ENCODE measurements at places on chromosomes 1 and 21.
A peak's percentile ranks its signal among the peaks of the same experiment; 100 is the strongest.

- DNase-seq, result no peak
Observed at GRCh38 chr1:60126723-60127122, 53.2 kb upstream of the C1orf87 start.

DNA sequence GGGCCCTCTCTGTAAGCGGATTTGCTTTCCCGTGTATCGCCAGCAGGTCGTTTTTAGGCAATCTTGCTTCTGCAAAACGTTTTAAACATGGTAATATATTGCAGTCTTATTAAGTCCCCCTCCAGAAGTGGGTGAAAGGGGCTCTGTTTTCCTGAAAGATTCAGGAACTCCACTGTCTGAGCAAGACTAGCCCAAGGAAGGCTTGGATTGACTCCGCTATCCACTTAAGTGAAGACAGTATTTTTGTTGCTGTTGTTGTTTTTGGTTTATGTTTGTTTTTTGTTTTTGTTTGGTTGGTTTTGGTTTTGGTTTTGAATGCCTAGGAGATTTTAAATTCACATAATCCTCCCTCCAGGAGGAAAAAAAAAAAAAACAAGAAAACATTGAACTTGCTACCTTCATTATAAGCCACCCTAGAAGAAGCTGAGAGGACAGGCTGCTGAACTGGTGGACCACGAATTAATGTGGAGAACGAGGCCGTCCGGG lies 29.1 kb upstream of the NFIA start:
- no peak for DNase-seq

DNA sequence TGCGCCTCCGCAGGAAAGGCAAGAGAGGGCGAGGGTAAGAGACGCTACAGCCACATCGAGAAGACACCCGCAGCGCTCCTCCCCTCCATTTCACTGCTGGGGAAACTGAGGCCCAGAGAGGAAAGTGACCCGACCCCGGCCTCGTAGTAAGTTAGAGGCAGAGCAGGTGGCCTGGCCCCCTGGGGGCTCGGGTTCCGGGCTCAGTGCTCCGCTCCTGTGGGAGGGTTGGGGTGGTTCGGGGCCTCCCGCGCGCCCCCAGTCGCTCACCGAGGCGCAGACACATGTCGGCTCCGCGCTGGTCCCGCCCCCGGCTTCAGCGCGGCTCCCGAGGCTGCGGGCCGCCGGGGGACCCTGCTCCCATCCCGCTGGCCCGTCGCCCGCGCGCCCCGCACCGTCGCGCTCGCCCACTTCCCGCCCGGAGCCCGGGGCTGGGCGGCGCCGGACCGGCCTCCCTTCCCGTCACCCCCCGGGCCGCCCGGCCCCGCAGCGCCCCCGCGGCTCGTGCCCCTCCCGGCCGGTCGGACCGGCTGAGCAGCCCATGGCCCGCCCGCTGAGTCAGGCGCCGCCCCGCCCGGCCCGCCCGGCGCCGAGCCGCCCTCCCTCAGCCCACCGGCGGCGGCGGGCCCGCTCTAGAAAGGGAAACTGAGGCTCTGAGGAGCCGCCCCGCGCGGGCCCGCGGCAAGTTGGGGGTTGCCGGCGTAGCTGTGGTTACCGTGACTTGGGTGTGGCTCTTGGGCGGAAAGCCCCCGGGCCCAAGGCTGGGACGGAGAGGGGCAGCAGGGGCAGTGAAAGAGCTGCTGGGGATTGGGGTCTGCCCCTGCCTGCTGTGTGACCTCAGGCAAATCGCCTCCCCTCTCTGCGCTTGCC lies at the start of gene TMEM54:
Gene TMEM54, minus strand, starts transcription at position 434 of the 867 bp plus-strand sequence. Its CDS starts 151 bp downstream, at position 283.
- DNase-seq, result no peak

DNA sequence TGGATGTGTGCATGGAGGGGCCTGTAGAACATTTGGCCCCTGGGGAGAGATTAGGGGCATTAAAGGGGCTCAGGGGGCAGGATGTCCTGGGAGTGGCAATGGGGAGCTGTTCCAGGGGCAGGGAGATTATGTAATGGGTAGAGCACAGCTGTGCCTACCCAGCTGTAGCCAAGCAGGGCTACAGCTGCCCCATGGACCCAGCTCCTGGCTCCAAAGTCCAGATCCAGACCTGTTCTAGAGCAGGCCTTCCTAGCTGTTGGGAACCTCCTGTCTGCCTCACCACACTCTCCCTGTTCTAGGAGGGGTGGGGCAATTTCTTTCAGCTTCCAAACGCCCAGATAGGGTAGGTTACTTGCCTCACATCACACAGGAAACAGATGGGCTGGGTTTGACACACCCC lies 5.6 kb downstream of the RPS6KA1 start:
- no peak for DNase-seq

DNA sequence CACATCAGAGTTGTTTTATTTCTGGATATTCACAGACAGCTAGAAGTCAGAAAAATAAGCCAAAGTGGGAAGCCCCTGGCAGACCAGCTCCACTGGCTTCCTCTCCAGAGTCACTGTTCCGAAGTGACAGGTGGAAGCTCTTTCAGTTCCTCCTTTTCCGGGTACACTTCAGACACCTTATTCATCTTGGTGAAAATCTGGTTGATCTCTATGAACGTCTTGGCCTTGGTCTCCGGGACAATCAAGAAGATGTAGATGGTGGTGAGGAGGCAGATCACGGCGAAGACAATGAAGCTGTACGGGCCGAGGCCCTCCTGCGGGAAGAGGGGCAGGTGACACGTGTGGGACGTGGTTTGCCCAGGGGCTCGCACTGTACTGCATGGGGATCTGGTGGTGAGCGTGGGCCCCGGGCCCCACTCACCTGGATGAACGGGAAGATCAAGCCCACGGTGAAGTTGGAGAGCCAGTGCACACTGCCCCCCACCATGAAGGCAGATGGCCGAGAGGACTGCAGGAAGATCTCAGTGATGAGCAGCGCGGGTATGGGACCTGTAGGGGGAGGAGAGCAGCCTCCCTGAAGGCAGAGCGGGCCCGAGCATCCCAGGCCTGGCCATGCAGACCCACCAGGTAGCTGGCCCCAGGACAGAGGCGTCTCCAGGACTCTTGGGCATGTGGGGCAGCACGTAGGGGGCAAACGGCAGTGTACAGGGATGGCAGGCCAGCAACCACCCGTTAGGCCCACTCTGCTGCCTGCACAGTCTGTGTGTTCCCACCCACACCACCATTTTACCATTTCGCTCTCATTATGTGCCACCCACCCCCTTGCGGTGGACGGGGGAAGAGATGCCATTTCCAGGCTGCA lies 11.5 kb upstream of the SLC2A7 start:
- no peak for DNase-seq

DNA sequence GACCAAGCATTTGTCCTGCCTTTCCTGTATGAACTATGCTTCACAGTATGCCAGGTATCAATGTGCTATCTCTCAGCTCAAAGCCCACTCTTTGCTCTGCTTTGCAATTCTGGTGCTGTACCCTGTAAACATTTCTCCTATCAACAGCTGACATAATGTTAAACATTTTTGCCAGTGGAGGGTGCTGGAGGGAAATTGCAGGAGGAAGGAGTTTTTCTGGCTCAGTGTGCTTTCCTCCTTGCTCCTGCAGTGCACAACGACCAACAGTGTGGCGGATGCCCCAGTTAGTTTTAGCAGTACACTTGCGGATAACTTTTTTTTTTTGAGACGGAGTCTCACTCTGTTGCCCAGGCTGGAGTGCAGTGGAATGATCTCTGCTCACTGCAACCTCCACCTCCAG lies 67.1 kb upstream of the PTGFRN start:
- DNase-seq, result no peak

DNA sequence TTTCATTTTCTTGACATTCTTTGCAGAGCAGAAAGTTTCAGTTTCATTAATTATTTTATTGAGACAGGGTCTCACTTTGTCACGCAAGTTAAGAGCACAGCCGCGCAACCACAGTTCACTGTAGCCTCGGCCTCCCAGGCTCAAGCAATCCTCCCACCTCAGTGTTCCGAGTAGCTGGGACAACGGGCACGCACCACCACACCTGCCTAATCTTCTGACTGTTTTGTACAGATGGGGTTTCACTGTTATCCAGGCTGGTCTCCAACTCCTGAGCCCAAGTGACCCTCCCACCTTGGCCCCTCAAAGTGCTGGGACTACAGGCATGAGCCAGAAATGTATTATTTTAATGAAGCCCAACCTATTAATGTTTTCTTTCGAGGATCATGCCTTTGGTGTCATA lies 3.0 kb upstream of the SPATC1L start:
- DNase-seq, result no peak

GRCh38 chr1:9902060-9902452 lies 8.0 kb downstream of the CTNNBIP1 start:
- no peak for DNase-seq

- DNase-seq, result no peak
Observed at GRCh38 chr1:210234329-210234757, 1.7 kb downstream of the SERTAD4 start.

DNA sequence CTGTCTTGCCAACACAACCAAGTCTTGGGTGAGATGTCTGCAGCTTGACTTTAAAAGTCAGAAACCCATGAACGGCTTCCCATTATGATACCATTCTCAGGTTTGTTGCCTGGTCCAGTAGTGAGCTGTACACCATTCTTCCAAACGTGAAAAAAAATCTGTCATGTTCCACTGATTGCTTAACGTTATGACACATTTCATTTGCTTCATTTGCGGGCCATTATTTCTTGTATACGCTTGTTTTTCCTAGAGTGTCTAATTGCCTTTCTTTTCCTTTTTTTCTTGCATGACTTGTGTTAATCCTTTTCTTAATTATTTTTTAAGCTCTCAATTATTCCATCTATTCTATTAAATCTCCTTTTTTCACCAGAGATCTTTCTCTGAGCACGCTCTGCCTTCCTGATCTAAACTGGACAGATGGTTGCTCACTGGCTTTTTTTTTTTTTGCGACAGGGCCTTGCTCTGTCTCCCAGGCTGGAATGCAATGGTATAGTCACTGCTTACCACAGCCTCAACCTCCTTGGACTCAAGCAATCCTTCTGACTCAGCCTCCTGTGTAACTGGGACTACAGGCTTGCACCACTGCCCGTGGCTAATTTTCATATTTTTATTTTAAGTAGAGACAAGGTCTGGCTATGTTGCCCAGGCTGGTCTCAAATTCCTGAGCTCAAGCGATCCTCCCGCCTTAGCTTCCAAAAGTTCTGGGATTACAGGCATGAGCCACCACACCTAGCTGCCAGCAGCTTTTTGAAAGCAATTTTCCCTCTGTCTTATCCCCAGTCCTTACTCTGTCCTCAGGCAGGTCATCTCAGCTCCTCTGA lies 31.7 kb upstream of the CAMTA1 start:
- no peak for DNase-seq

GRCh38 chr1:26574719-26575251 lies 45.2 kb downstream of the RPS6KA1 start:
- no peak for DNase-seq

DNA sequence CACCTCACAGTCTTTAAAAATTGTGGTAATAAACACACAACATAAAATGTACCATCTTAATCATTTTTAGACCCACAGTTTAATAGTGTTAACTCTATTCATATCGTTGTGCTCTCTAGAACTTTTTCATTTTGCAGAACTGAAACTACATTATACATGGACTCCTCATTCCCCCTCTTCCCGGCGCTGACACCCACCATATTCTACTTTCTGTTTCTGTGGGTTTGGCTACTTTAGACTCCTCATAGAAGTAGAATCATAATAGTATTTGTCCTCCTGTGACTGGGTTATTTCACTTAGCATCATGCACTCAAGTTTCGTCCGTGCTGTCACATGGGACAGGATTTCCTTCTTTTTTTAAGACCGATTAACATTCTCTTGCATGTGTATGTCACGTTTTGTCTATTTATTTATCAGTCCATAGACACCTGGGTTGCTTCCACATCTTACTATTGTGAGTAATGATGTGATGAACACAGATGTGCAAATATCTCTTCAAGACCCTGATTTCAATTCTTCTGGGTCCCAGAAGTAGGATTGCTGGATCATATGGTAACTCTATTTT lies 62.9 kb upstream of the TMPRSS2 start:
- DNase-seq, result no peak

GRCh38 chr1:173688300-173688699 lies 18.6 kb upstream of the ANKRD45 start:
- no peak for DNase-seq

DNA sequence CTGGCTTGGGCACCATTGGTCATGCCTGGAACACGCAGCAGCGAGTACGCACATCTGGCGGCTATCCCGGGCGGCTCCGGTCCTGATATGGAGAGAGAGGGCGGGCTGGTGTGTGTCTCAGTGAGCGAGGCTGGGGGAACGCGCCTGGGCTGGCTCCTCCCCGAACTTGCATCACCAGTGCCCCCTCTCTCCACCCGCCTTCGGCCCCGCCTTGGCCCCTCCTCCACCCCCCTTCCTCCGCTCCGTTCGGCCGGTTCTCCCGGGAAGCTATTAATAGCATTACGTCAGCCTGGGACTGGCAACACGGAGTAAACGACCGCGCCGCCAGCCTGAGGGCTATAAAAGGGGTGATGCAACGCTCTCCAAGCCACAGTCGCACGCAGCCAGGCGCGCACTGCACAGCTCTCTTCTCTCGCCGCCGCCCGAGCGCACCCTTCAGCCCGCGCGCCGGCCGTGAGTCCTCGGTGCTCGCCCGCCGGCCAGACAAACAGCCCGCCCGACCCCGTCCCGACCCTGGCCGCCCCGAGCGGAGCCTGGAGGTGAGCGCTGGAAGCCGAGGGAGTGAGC lies at the start of gene ATF3:
Gene ATF3, plus strand, starts transcription at position 370 of the 567 bp plus-strand sequence. CDS start 6,261 bp downstream, outside the sequence.
- peak; percentile 97 for DNase-seq

DNA sequence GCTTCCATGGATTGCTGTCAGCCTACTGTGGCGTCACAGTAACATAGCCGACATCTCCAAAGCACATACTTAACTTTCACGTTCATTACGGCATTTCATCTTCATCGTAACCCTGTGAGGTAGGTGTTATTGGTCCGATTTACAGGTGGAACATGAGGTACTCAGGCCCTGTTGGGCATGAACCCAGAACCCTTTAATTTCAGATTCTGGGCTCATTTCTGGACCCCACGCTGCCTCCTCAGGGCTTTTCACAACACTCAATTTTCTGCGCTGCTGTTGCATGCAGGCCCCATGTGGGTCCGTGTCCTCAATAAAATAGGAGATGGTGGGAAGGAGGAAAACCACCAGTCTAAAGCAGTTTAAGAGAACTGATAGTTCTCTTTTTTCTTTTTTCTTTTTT lies 39.6 kb downstream of the UBE2T start:
- DNase-seq, result no peak

- no peak for DNase-seq
Observed at GRCh38 chr1:243970077-243970476, 81.0 kb upstream of the ZBTB18 start.

DNA sequence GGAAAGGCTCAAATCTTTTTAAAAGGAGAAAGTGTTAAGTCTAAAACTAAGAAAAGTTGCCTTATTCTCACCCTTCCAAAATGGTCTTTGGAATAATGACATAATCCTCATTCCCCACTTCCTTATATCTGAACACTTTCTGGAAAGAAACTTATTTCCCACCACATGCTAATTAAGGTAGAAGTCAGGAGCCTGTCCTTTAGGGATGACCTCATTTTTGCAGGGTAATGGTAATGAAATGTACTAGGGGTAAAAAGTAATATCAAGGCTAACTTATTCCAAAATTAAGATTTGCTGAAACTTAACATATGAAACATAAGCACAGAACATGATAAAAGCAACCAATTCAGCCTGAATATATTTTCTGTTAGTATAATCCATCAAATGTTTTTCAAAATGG lies 29.4 kb upstream of the C1orf185 start:
- DNase-seq, result no peak

DNA sequence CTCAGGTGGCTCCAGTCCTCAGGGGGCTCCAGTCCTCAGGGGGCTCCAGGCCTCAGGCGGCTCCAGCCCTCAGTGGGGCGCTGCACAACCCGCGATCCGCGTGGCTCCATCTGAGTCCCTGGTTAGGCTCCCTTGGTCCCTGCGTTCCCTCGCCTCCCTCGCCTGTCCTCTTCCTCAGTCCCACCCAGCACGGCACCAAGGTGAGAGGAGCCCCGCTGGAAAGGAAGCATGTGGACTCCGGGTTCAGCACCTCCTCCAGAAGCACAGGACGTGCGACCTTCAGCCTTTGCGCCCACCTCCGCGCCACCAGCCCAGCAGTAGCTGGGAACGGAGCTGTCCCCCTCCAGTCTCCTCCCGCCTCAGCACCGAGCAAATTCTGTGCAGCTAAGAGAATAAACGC lies 8.1 kb upstream of the OR2M5 start:
- DNase-seq, result no peak

Data from activated CD4-positive, alpha-beta T cell treated with anti-CD3 and anti-CD28 coated beads, Interleukin-2, amount 50 U/mL, for 48 hours (primary cell).